ENCODE measurements at places on chromosomes 6 and 20.

DNA sequence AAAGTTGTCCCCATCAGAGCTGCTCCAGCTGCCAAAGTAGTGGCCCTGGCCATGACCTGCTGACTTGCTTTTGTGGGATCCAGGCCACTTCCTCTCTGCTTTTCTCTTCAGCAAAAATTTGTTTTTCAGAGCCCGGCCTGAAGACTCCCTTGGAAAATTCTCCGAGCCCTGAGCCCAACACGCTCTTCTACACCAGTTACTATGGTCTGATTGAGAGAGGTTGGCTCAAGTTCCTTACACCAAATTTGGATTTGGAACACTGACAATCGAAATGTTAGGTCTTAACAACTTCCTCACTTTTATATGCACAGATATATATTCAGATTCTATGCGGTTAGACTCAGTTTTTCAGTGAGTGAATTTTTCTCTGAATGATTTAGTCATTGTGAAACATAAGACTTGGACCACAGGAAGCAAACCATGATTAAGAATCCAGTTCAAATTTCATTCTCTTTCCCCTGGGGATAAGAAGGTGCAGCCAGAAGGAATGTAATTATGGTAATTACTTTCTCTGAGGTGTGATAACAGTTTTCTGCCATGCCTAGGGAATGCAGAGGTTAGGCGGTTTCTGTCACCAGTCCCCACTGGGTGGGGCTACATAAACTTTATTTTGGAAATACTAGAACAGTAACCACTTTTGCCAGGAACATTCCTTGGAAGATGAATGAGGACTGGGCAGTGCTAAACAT, 365.2 kb downstream of the SYNE1 start:
- DNase-seq = no peak

- DNase-seq = no peak
Measured at GRCh38 chr20:61881861-61882260, 183.8 kb downstream of the TAF4 start.

GRCh38 chr6:169810066-169810989, 58.9 kb downstream of the ERMARD start:
- DNase-seq = no peak

DNA sequence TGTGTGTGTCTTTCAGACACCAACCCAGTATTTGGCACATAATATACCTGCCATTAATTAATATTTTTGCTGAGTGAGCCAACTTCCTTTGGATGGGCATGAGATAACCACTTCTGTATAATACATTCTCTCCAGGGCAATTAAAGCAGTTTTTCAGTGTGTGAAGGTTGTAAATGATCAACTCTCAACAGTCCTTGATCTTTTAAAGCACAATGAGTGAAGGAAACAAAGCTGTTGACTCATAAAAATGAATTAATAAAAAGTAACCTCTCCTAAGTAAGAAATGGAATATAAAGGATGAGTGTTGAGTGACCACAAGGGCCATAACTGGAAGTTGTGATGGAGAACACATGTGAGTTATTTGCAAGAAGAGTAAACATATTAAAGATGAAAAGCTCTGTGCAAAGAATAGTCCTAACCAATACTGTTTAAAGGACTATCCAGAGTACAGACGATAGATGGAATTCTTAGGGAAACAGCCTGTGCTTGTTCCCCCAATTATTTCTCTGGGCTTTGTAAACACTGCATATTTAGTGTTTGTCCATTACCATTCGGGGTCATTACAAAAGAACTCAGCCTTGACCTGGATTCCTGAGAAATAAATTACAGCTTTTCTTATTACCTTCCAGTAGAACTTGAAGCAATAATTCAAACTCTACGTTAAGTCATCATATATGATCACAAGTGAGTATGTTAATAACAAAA, 446.2 kb downstream of the PLCB1 start:
- DNase-seq = no peak

DNA sequence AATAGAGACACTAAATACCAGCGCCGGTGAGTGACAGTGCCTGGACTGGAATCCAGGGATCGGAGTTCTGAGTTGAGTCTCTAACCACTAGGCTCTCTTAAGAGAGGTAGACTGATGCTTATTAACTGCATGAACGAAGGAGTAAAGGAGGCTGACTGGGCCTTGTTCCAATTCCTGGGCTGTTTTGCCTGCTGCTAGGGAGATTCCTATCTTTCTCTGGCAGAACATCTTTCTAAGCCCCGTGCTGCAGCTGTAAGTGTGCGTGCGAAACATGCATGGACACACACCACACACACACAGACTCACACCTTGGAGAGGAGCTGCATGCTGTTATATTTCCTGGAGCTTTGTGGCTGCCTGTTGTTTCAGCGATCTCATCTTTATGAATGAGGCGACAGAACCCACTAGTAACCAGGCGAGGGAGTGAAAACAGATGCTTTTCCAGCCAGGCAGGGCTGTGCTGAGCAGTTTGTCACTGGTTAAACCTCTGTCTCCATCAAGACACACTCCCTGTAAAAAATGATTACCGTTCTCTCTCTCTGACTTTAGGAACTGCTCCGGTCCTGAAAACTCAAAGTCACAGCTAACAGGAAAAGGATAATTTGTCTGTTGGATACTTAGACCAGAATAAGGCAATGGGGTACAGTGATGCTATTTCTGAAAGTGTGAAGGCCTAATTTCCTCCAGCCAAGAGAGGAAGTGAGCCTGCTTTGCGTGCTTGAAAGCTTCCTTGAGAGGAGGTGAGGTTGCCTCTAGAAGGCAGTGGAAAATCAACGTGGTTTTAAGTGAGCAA, 157.4 kb upstream of the ZNF217 start:
- DNase-seq = no peak

DNA sequence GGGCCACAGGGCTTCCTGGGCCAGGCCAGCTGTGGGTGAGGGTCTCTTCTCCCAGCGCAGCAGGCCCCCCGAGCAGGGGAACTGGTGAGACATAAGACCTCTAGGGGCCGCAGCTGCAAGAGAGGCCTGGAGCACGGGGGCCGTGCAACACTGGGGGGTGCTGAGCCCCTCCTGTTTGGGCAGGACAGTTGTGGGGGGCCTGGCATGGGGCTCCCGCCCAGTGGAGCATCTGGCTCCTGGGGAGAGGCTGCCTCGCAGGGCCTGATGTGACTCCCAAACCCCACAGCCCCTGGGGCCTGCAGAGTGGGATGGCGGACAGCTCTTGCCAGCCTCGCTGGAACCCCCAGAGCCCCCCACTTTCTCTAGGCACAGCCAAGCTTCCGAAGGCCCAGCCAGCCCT, 16.9 kb upstream of the GATA5 start:
- DNase-seq = no peak

DNA sequence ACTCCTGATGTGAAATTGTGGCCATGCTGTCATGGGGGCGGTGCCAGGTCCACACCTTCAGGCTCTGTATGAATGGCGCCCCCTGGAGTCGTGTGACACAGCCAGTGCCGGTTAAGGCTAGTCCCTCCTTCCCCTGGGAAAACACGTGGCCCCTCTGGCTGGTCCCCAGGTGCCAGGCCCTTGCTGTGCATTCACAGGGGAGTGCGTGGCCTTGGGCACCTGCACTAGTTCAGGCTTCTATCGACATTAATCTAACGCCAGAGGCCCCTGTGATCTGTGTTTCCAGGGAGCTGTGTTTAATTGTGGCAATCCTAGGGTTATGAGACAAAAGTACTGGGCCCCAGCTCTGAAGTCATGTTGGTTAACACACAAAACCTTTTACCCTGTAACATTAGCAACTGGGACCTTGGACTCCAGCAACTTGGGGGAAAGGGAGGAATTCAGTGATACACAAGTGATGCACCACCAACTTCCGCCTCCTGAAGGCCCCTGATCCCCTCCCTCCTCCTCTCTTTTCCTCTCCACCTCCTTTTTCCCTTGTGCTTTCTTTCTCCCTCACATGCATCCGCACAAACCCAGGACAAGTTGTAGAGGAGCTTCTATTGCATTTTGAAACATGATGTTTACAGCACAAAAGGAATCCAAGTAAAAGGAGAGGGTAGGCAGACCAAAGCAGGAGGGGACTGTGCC, 74.0 kb downstream of the SSR1 start:
- DNase-seq = no peak

- DNase-seq = no peak
Measured at GRCh38 chr6:91654357-91654756, 1067.5 kb upstream of the MAP3K7 start.

DNA sequence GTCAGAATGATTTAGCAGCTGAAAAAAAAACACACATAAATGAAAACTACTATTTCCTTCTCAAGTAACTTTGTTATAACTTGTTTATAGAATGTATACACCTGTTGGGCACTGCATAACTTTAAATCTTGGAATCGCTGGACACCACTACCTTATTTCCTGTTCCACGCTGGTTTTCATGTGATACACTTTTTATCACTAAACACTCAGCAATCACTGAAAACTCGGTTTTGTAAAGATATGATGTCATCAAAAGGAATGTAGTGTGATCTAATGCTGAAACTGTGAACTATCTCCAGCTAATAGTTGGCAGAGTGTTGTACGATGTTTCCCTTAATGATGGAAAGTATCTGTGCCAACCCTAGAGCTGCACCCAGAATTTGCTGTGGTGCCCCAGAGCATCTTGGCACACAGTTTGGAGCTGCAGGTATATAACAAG, 127.9 kb downstream of the BACH2 start:
- DNase-seq = no peak

GRCh38 chr20:7151676-7152470, 384.4 kb downstream of the BMP2 start:
- no peak for DNase-seq

DNA sequence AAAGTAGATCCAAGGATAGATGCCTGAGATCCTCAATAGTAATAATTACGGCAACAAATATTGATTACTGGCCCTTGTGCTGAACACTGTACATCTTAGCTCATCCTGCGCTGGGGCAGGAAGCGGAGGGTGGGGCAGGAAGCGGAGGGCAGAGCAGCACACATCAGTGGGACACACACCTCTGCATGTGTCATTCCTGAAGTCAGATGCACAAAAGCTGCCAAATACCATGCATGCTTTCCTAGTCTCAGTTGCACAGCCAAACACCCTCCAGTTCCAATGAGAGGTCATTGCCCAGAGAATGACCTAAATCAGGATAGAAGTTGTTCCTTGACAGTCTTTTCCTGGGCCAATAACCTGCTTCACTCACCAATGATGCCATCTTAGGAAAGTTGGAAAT, 74.4 kb upstream of the FOXC1 start:
- no peak for DNase-seq

- no peak for DNase-seq
Measured at GRCh38 chr6:98047871-98048270, 764.9 kb upstream of the MMS22L start.

- no peak for DNase-seq
Measured at GRCh38 chr6:132272776-132273175, 128.5 kb downstream of the MOXD1 start.

DNA sequence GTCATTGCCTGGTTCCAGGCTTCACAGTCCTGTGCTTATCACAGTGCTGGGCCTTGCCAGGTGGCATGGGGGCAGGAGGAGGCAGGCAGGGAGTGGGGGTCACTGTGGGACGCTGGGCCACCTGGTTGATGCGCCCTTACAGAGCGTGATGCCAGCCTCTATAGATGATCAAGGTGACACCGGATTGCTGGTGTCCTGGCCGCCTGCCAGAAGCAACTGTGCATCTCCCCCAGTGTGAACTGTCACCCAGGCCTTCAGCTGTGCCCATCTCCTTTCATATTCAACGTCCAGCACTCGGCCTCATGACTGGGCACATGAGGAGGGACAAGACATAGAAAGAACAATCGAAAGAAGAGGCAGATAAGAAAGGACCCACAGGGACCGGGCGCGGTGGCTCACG, 318.9 kb downstream of the TAF4 start:
- no peak for DNase-seq

DNA sequence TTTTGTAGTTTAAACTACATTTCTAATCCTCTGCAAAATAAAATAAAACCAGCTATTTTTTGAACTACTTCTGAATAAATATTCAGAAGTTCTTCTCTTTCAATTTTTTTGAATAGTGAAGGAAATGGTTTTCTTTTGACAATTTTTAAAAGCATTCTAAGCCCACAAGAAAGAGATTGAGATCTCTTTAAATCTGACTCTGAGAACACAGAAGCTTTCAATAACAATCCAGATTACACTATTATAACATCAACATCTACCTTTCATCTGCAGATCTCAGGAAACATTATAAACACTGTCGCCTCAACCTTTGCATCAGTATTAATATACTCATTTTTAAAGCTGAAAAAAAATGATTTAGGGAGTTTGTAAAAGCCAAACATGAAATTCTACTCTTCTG, 247.5 kb upstream of the PREP start:
- DNase-seq = no peak

- DNase-seq = no peak
Measured at GRCh38 chr6:168964138-168964835, 289.4 kb downstream of the THBS2 start.
